AG20443 (cell line): ENCODE measurements at places on chromosomes 4 and X.

GRCh38 chr4:152784490-152785350, 5.0 kb downstream of the ARFIP1 start:
- peak; percentile 53 for DNase-seq

DNA sequence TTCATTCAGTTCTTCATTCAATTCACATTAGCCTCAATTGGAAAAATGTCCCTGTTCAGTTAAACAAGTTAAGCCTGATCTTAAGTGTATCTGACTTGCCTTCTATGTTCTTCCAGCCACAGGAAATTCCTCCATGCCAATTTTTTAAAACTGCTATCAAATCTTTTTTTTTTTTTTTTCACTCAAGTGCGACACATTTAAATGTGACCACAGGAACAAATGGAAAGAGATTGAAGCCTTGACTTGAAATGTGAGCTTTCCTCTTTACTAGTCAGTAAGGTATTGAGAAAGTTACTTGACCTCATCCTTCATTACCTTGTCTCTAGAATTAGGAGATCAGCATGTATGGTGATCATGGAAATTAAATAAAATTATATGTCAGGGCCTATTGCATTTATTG, 165.1 kb downstream of the SLIT2 start:
- no peak for DNase-seq

GRCh38 chrX:53287493-53288138, 6.2 kb upstream of the IQSEC2 start:
- peak; percentile 82 for DNase-seq

DNA sequence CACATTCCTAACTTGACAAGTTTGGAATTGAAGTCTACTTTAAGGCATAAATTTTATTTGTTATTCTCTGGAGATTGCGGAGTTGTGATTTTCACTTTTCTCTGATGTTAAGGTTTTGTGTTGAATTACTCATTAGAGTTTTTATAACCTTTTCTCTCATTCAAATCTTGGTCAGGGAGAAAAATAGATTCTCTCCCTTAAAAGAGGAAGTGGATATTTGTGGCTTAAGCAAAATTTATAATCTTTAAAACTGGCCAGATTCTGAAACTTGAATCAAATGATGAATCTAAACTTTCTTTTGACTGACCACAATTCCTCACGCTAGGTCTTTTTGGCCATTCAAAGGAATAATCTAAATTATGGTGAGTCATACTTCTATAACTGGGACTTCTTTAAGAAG, 361.4 kb downstream of the TEX13C start:
- no peak for DNase-seq

DNA sequence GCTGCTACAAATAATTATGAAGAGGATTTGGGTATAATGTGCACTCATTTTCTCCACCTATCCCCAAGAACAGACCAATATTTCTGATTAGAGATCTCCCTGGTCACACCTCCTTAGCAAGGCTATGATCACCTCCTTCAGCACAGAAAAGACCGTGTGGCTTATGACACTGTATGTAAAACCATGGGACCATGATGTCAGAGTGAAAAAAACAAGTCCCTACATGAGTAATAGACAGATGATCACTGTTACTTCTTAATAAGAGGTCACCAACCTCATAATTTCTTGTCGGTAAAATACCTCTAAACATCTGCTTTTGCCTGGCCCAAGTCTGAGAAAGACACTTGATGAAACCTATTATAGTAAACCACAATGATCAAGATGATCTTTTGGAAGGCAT, 330.6 kb upstream of the F9 start:
- no peak for DNase-seq

DNA sequence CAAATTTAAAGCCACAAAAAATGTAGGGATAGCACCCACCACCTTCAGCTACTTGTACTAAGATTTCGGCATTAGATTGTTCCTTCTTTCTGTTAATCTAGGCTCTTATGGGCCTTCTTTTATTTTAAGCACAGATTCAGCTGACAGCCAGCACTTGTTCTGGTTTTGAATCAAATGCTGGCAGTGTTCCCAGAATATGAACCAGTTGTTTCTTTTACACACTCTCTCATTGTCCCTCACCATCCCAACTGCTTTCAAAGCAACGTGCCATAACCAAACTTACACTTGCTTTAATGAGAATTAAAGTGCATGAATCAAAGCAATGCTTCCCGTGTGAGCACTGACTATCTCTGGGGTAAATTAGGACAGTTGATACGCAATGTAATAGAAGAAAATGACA, 744.5 kb upstream of the FAM241A start:
- DNase-seq = peak; percentile 17

- no peak for DNase-seq
Measured at GRCh38 chr4:23390246-23390645, 499.6 kb downstream of the PPARGC1A start.

- DNase-seq = no peak
Measured at GRCh38 chr4:189385098-189385497, 555.6 kb upstream of the FRG1 start.

DNA sequence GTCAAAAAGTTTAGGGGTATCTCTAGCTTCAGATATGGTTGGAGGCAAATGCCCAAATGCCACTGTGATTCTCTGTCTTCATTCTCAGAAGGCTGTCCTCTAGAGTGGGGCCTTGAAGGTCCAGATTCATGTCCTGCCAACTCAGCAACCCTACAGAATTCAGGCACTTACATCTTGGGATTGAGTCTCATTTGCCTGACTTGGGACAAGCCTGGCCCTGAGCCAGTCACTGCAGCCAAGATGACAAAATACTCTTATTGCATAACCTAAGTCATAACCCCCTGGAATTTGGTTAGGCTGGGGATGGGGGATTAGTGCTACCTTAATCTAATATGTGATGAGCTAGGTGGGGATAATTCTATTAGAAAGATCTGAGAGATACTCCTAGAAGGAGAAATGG, 100.5 kb downstream of the AREG start:
- no peak for DNase-seq

DNA sequence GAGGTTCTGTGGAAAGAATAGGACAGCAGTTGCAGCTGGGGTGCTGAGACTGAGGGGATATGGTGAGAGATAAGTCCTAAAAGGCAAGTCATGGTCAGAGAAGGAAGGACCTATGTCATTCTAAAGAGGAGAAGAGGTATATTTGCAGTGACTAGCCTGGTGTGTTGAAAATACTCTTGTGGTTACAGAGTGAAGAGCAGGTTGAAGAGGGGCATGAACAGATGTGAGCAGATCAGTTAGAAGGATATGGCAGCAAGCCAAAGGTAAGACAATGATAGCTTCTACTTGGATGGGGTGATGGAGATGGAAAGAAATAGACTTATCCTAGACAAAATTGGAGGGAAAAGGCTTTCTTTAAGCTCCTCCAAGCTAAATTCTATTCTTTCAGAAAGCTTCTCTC, 469.8 kb upstream of the CPEB2 start:
- no peak for DNase-seq

- no peak for DNase-seq
Measured at GRCh38 chr4:41598580-41598979, 60.6 kb downstream of the LIMCH1 start.

DNA sequence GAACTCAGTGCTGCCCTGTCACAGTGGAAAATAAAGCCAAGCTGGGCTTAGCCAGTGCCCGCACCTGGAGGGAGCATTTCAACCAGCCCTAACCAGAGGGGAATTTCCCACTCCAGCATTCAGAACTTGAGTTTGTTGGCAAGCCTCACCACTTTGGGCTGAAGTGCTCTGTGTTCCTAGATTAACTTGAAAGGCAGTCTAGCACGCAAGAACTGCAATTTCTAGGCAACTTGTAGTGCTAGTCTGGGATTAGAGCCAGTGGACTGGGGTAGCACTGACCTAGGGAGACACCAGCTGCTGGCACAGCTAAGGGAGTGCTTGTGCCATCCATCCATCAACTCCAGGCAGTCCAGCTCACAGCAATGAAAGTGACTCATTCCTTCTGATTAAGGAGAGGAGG, 1060.6 kb upstream of the GRID2 start:
- DNase-seq = no peak

GRCh38 chr4:189445613-189446012, 495.1 kb upstream of the FRG1 start:
- DNase-seq = no peak

DNA sequence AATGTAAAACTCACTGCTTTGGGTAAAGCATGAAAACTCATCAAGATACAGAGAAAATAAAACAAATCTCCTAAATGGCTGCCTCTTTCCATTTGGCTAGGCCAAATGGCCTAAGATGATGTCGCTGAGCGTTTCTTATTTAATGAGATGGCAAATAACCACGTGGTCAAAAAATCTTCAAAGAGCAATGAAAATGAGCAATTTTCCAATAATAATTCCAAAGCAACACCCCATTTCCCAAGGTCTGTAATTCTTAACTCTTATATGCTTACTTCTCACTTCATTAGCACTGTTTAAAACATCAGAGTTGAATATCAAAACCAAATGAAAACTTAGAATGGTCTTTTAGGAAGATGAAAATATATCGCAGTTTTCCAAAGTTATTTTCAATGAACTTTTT, 222.3 kb upstream of the MID1 start:
- DNase-seq = no peak

GRCh38 chr4:174494726-174495125, 27.6 kb downstream of the HPGD start:
- DNase-seq = no peak

DNA sequence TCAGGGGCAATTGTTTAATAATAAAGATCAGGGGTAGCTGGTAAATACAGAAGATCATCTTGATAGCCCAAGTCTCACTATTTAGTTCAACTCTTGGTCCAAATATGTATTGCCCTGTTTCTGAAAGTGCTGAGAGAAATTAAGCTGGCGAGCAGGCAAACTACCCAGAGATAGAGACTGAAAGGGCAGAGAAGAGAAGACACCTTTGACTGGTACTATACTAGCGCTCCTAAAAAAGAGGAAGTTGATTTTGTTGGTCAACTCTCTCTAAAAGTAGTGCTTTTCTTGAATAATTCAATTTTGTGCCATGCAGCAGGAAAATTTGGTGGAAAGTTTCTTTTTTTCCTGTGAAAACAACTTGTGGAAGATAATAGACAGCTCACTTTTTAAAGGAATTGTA, 64.0 kb downstream of the IGSF1 start:
- DNase-seq = no peak

GRCh38 chr4:127856813-127857447, 23.8 kb upstream of the PLK4 start:
- DNase-seq = peak; percentile 80

GRCh38 chrX:47643926-47644325, 6.4 kb downstream of the ELK1 start:
- DNase-seq = peak; percentile 17

DNA sequence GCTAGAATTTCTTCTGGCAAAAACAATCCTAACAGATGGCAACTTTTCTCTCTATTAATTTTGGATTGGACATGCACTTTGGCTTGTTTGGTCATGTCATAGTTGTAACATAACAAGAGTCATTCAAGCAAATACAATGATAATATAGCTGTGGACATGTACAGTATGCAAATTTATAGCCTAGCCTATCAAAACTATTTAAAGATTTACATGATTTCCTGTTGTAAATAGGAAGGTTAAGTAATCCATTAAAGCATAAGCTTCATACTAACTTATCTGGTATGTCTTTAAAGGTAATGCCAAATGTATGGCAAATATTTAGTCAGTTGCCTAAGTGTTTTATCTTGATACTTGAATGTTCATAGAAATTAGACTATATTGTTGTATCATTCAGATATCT, 45.3 kb downstream of the RPA4 start:
- DNase-seq = no peak
